ENCODE measurements at places on chromosomes 16 and 17. TPM values are rescaled to one million over a fixed set of nuclear protein-coding genes. Genes with fewer than 3 reads are reported as not detected.
A peak's percentile ranks its signal among the peaks of the same experiment; 100 is the strongest.

The WNT3 gene
- 66.4 TPM for total RNA-seq

The MYH3 gene
- total RNA-seq, result 3.7 TPM

GRCh38 chr17:31431098-31431851, 39.8 kb downstream of the RAB11FIP4 start:
- H3K36me3 ChIP-seq, result no peaks in the 10 kb centered on the region
- no peak overlapping the region for H3K4me3 ChIP-seq
- H3K27ac ChIP-seq, result no peak overlapping the region
- peaks cover 34% of the 10 kb centered on the region for H3K27me3 ChIP-seq
- no peak for DNase-seq

The CUEDC1 gene
- 38.7 TPM for total RNA-seq

DNA sequence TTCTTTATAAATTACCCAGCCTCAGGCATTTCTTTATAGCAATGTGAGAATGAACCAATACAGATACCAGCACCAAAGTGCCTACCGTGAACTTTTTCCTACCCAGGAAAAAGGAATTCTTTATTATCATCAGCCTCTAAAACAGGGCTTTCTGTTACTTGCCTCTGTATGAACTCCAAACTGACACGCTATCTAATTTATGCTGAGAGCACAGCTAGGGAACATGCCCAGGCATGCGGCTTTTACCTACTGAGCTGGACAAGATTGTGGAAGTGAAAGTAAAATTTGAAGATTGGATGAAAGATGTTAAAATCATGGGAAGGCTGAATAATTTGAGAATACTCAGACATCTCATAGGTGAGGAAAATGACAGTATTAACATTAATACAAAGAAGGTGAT, 24.4 kb upstream of the ADCY9 start:
- H3K36me3 ChIP-seq, result peaks cover 6% of the 10 kb centered on the region
- H3K27ac ChIP-seq, result peak overlapping the region; percentile 86
- DNase-seq, result no peak
- H3K4me1 ChIP-seq, result peaks cover 26% of the 10 kb centered on the region
- H3K4me3 ChIP-seq, result no peak overlapping the region

The CCL16 gene
- not detected for total RNA-seq

- H3K27ac ChIP-seq, result no peak overlapping the region
- DNase-seq, result no peak
- no peaks in the 10 kb centered on the region for H3K27me3 ChIP-seq
These were observed 53.0 kb downstream of the PECAM1 start for GRCh38 chr17:64337676-64338075.

DNA sequence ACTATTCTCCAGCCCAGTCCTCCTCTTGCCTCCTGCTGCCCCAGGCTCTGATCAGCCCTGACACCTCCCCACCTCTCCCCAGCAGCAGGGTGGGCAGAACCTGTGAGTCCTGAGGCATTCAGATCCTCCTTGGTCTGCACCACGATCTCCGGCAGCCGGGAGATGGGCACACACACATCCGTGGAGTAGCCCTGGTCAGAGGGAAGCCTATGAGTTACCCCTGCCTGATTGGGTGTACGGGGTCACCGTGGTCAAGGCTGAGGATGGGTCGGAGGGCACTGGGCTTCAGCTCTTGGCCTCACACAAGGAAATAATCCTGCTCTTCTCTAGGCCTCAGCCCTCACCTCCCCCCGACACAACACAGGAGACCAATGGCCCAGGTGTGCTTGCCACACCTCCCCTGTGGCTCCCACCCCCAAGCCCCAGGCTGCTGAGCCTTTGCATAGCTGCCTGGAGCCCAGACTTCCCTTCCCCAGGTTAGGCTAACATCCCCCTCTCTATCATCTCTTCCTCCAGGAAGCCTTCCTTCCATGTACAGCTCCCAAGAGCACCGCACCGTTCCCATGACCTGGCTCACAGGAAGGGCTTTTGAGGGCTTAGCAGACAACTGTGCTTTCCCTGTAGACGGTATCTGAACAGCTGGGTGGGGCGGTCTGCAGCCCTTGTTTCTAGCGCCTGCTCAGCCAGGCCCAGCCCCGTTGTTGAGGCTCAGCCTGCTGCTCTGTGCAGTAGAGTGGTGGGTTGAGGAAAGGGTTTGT, 3.7 kb downstream of the LDHD start:
- peak overlapping the region; percentile 39 for H3K27ac ChIP-seq
- peaks cover 23% of the 10 kb centered on the region for H3K4me1 ChIP-seq
- H3K36me3 ChIP-seq, result peaks cover 3% of the 10 kb centered on the region
- H3K27me3 ChIP-seq, result no peaks in the 10 kb centered on the region
- DNase-seq, result no peak

The SCNN1B gene
- total RNA-seq, result not detected

All from mesothelial cell of epicardium (in vitro differentiated cells).